Skin of body (tissue), 3 donors: ENCODE measurements at places on chromosomes 6 and 20. TPM values are rescaled to one million over a fixed set of nuclear protein-coding genes. Genes with fewer than 3 reads are reported as not detected.

The TMEM181 gene
- 20.1 TPM for total RNA-seq

DNA sequence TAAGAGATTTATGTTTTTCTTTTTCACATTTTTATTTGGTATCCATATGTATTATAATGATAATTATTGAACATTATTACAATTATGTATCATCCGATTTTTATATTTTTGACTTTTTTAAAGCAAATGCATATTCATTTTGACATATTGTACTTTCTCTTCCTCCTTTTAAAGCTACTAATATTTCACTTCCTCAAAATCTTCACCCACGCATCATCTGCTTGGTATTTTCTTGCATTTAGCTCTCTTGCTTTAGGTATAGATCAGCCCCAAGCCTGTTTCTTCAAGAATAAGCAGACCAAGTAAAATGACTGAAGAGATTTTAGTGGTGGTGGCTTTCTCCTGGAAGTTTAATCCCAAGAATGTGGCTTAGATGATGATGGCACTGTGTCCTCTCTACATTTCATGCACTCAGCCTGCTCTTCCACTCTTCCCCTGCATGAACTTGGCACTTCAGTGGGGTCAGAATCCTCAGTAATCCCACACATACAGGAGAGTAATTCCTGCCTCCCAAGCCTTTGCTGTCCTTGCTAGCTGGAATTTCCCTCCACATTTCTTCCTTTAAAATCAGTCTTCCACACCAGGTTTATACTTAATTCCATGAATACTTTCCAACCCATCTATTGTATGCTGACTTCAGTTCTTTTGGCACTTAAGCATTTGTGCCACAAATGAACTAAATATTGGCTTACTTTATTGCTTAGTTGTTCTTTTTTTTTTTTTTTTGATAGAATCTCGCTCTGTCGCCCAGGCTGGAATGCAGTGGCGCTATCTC lies 8.2 kb downstream of the NCOA7 start:
- no peak for DNase-seq

GRCh38 chr6:138509371-138509770 lies 10.1 kb upstream of the NHSL1 start:
- no peak for DNase-seq

- DNase-seq = no peak
Observed at GRCh38 chr6:96171112-96171511, 155.3 kb downstream of the FUT9 start.

GRCh38 chr6:6892744-6893583 lies 214.8 kb upstream of the RREB1 start:
- DNase-seq = no peak

GRCh38 chr20:61304750-61305149 lies 52.7 kb downstream of the CDH4 start:
- no peak for DNase-seq

- peak; percentile 1 for DNase-seq
Observed at GRCh38 chr6:140636908-140637402, 1262.5 kb upstream of the CITED2 start.

The CST4 gene
- total RNA-seq = not detected

The FAM217B gene
- total RNA-seq = 6.2 TPM

- no peak for DNase-seq
Observed at GRCh38 chr6:104173668-104174067, 686.1 kb downstream of the HACE1 start.

DNA sequence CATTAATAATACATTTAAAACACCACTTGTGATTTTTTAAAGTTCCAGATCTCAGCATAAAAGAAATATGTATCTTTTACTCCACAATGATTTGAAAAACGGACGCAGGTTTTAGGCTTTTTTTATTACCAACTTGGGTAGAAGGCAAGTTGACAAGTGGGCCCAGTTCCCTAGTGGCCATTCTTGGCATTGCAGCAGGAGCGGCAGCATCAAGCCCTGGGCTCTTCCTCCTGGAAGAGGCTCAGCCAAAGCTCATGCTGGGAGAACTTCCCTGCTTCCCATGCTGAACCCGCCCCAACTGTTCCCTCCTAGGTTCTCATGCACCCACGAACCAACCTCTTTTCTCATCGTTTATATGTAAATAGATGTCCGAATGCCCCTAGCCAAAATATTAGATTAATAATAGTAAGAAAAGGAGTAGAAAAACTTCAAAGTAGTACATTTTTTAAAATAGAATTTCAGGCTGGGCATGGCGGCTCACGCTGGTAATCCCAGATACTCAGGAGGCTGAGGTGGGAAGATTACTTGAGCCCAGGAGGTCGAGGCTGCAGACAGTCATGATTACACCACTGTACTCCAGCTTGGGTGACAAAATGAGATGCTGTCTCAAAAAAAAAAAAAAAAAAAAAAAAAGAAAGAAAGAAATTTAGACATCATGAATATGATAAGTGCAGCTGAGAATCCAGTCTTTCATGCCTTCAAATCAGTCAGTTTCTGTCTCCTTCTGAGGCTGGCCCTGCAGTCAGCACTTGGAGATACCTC lies 18.2 kb upstream of the MYB start:
- DNase-seq = no peak

DNA sequence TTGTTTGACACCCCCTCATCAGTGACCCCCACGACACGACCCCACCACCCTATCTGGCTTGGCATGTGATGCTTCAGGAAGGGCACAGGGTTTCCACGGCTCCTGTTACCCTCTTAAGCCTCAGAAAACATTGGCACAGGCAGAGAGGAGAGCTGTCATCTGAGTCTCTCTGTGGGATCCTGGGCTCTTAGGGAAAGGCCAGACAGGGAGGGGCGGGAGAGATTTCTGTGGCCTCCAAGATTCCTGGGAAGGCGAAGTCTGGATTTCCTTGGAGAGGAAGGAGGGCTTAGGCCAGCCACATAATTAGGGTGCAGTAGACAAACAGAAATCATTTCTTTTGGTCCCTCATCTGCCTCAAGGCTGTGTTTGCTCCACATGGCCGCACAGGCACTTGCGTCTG lies 191.6 kb upstream of the SNX9 start:
- no peak for DNase-seq

- DNase-seq = no peak
Observed at GRCh38 chr6:162907876-162908481, 180.2 kb downstream of the PACRG start.

- DNase-seq = no peak
Observed at GRCh38 chr6:163162007-163162873, 252.3 kb upstream of the QKI start.

The WFDC12 gene
- 1.1 TPM for total RNA-seq

GRCh38 chr20:60365064-60365666 lies 406.9 kb downstream of the CDH26 start:
- DNase-seq = no peak

The TMEM74B gene
- total RNA-seq = 2.5 TPM

DNA sequence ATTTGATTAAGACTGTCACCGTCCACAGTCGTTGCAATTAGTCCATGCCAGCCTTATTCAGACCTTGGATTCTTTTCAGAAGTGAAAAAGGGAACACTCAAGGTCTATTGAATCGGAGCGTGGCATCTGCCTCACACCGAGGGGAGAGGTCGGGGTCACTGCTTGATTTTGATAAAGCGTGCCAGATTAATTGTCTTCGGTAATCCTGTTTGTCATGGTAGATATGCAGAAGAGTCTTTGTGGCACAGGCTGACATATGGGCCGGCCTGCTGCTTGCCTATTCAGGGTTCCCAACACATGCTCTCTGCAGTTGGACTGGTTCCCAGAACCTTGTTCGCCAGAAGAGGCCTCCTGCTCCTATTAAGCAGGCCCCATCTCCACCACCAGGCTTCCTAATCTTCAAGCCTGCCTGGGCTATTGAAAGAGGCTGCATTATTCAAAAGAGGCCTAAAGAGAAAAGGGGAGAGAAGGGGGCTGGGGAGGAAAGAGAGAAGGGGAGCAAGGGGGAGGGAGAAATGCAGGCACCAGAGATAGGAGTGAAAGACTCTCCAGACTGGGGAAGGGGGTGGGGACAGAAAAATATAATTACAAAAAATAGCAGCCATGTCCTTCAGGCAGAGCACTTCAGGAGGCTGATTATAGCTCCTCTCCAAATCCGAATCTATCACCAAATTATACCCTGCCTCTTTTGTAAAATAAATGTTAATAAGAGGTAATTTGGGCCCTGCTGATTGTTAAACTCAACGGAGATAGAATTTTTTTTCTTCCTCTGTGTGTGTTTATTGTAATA lies 611.3 kb downstream of the HDGFL1 start:
- DNase-seq = peak; percentile 7

GRCh38 chr6:99287523-99287922 lies 62.0 kb downstream of the FAXC start:
- no peak for DNase-seq

DNA sequence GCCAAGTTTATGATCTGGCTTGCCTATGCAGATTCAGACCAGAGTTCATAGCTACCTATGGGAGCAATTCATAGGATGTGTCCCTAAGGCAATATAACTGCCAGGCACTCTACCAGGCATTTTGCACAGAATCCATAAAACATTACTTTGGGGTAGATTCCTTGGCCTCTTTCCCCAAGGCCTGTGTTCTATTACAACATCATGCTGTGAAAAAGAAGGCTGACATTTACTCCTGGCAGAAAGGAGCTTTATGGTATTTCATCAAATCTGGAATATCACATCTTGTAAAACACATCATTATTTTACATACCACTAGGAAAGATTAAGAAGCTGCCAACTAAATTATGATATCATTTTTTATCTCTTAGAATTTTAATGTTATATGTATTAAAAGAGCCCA lies 287.0 kb upstream of the MARCKS start:
- DNase-seq = peak; percentile 75

DNA sequence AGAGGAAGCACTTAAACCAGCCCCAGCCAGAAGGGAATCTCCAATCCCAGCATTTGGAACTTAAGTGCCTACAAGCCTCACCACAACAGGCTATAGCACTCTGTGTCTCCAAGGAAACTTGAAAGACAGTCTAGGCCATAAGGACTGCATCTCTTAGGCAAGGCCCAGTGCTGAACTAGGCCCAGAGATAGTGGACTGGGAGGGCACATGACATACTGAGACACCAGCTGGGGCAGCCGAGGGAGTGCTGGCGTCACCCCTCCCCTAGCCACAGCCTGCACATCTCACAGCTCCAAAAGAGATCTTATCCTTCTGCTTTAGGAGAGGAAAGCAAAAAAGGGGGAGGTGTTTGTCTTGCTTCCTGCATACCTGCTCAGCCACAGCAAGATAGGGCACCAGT lies 618.5 kb downstream of the COL12A1 start:
- DNase-seq = no peak

DNA sequence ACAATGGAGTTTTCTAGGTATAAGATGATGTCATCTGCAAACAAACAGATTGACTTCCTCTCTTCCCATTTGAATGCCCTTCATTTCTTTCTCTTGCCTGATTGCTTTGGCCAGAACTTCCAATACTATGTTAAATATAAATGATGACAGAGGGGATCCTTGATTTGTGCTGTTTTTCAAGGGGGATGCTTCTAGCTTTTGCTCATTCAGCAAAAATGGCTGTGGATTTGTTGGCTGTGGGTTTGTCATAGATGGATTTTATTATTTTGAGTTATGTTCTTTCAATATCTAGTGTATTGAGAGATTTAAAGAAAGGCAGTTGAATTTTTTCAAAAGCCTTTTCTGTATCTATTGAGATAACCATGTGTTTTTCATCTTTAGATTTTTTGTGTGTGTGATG lies 662.4 kb upstream of the EYS start:
- DNase-seq = no peak

- DNase-seq = no peak
Observed at GRCh38 chr6:3263096-3263495, 4.3 kb downstream of the PSMG4 start.

DNA sequence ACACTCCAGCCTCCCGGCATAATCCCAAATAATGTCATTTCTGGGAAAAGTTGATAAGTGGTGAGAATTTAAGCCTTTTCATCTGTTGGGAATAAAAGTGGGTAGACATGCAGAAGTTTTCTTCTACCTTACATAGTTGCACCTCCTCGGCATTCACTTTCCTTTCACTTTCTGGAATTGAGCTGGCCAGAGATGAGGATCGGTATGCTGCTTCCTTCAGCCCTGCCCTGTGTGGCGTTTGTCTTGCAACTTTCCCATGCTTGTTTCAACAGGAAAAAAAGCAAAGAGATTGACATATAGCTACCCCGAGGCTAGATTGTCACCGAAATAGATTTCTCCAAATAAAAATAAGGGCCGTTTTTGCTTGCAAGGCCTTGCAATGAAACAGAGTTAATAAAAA lies 65.8 kb upstream of the JAG1 start:
- DNase-seq = no peak

The C20orf202 gene
- 0.69 TPM for total RNA-seq

The PPP1R3D gene
- total RNA-seq = 5.3 TPM

The CNR1 gene
- total RNA-seq = 1.8 TPM

The PAX1 gene
- total RNA-seq = 1.2 TPM

DNA sequence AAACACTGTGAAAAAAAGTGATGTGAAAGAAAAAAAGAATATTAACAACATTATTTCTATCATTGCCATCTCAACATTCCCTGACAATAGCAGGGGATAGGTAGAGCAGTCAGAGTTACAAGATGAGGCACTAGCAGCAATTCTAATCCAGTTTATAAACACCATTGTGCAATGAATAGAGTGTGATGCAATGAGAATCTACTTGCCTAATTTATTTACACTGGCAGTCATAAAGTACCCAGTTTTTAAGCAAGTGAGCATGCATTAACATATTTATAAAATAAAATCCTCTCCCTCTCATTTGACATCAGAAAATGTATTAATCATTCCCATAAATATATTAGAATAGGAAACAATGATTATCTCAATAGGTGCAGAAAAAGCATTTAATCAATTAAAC lies 2.5 kb upstream of the MANEA start:
- DNase-seq = no peak
